ENCODE measurements at places on chromosomes 12 and 14. TPM values are rescaled to one million over a fixed set of nuclear protein-coding genes. Genes with fewer than 3 reads are reported as not detected.

DNA sequence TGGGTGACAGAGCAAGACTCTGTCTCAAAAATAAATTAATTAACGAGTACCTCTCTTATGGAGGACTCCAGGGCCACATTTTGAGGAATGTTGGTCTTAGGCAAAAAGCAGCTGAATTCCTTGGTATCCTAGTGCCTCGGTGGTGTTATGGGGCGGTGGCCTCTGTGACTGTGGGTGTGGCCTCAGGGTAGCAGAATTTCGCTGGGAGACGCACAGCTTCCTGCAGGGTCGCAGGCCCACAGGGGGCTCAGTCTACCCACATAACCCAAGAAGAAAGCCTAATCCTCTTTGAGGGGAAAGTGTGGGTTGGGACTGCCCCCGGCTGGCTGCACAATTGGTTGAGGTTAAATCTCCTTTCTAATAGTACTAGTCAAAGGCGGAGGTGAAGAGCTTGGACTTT, 11.2 kb upstream of the SERPINA4 start:
- DNase-seq = peak; percentile 22

GRCh38 chr12:121983536-121984210, 38.0 kb upstream of the BCL7A start:
- DNase-seq = no peak

DNA sequence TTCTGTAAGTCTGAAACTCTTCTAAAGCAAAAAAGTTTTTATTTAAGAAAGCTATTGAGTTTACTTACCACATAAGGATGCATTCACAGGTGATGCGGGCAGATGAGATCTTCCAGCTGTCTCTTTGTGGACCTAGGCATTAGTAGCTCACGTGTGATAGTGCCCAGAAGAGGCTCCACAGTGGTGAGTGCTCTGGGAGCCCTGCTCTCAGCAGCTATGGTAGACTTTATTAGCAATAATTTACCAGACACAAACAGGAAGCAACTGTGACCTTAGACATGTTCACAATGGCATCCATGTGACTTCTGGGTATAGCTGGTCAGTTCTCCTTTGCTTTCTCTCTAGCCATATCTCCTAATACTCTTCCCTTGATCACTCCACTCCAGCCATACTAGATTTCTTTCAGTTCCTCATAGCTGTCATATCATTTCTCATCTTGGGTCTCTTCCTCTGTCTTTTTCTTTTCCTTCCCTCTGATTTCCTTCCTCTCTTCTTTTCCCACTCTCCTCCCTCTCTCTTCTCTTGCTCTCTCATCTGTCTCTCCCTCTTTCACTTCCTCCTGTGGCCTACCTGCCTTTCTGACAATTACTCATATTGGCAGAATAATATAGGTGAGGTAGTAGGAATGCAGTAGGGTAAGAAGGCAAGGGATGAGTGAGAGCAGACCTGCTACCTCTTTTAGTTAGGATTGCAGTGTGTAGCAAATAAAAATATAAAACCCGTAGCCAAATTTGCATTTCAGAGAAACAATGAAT, 75.2 kb upstream of the SCAF11 start:
- no peak for DNase-seq

DNA sequence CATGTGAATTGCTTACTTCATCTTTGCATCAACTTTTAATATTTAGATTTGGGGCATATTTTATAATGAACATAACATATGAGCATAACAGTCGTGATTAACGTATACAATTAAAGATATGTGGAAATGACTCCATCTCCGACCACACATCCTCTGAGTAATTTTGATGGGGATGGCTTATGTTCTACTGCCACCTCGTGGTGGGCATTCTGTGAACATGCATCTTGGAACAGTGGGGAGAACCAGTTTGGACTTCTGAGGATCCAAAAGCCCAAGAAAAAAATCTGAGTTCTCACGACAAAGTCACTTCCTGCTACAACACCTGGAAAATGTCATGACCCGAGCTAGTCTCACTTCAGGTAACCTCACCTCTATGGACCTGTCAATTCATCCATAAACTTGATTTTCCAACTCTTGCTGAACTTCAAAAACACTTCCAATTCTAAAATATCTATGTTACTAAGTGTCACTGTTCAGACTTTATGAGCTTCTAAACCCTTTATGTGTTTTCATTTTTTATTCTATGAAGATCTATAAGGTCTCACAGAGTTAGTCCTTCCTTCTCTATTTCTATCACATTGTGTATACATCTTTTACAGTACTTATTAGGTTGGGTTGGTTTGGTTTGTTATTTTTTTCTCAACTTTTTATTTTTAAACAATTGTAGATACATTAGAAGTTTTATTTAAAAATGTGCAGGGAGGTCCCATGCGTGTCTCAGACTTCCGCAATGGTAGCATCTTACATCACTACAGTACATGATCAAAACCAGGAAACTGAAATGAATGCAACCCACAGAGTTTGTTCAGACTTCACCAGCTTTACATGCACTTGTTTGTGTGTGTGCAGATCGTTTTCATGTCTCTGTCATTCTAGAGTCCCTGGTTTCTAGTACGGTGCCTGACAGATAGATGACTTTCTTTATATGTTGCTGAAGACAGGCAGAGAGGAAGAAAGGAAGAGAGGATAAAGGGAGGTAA, 38.2 kb upstream of the STAB2 start:
- DNase-seq = no peak

DNA sequence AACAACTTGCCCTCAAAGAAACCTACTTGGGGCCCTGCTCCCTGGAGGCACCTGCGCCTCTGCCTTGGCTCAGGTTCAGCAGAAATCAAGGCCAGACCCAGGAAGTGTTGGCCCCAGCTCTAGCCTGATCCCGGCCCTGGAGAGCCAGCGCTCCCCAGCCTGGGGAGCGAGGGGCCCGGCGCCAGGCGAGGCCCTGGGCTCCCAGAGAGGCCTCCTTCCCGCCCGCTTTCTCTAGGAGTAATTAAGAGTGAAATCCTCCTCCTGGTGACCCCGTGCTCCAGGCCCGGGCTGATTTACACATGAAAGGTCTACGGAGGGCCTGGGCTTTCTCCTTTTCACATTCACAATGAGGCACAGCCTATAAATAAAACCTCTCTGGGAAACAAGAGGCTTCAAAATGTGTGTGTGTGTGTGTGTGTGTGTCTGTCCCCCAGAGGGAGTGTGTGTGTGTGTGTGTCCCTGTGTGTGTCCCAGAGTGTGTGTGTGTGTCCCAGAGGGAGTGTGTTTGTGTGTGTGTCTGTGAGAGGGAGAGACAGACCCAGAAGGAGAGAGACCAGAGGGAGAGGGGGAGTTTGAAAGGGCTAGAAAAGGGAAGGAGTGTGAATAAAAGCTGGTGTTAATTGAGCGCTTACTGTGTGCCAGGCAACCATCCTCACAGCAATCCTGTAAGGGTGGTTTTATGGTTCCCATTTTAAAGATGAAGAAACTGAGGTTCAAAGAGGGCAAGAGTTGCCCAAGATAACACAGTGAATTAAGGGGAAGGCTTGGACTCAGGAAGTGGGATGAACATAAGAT, 23.8 kb upstream of the COX6A1 start:
- no peak for DNase-seq

- no peak for DNase-seq
Observed at GRCh38 chr12:110923192-110923591, 2.8 kb upstream of the MYL2 start.

DNA sequence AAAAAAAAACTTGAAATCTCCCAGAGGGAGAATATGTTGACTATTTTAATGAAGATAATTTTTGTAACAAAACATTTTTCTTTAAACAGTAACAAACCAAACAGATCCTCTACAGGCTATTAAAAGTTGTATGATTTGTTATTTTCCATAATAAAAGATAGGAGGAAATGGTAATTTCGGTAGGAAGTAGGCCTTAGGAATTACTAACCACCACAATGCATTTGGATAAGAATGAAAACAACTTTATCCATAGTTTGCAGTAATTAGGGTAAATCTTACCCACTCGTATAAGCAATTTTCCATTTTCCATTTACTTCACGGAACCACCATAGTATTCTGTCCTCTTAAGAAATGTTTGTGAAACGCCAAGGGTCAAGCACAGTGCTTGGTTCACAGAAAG, 6.0 kb downstream of the USP44 start:
- DNase-seq = no peak

DNA sequence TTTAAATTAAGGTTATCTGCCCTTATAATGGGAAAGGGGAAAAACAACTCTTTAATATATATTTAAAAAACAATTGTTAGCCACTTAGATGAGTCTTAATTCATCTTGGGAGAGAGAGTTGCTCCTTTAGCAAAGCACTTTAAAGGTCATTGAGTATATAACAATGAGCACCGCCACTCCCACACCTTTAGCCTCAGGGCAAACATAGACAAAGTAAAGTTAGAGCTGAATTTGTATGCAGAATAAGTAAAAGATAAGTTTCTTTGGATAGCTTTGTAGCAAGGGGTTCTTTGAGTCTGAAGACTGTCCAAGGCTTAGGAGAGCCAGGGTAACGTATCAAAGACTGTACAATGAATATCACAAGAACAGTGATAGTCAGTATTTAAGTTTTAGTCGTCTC, 728.8 kb upstream of the LMO3 start:
- no peak for DNase-seq

- DNase-seq = no peak
Observed at GRCh38 chr12:53231921-53232645, at the start of gene RARG. RARG (minus strand) TSS chr12:53232209; CDS start chr12:53227545, 4,664 bp downstream.

- DNase-seq = no peak
Observed at GRCh38 chr12:12616512-12617310, 5.0 kb downstream of the CREBL2 start.

GRCh38 chr12:90028635-90029051, 320.0 kb upstream of the ATP2B1 start:
- no peak for DNase-seq

- no peak for DNase-seq
Observed at GRCh38 chr12:108253540-108253939, 85.6 kb downstream of the CMKLR1 start.

- no peak for DNase-seq
Observed at GRCh38 chr14:52021957-52022600, 32.7 kb downstream of the RTRAF start.

OR4K17 gene
- total RNA-seq = not detected

ERP27 gene
- total RNA-seq = 2.2 TPM

CRIP2 gene
- total RNA-seq = 126 TPM

CISTR gene
- total RNA-seq = not detected
